ENCODE measurements at places on chromosomes 3 and 15. TPM values are rescaled to one million over a fixed set of nuclear protein-coding genes. Genes with fewer than 3 reads are reported as not detected.

The CIAO2A gene
- total RNA-seq = 46.8 TPM

The MBNL1 gene
- total RNA-seq = 213 TPM

The AMOTL2 gene
- total RNA-seq = 198 TPM

The POPDC2 gene
- under 0.01 TPM for total RNA-seq

The PLCH1 gene
- total RNA-seq = 1.0 TPM

The SACM1L gene
- 10.6 TPM for total RNA-seq

The MCF2L2 gene
- 0.76 TPM for total RNA-seq

All from mesangial cell (primary cell).